Hippocampal formation (tissue), 2 donors: ENCODE measurements at places on chromosomes 2 and 18.
A peak's percentile ranks its signal among the peaks of the same experiment; 100 is the strongest.

- no peak for DNase-seq
Observed at GRCh38 chr2:70932631-70933230, 3.0 kb upstream of the ATP6V1B1 start.

DNA sequence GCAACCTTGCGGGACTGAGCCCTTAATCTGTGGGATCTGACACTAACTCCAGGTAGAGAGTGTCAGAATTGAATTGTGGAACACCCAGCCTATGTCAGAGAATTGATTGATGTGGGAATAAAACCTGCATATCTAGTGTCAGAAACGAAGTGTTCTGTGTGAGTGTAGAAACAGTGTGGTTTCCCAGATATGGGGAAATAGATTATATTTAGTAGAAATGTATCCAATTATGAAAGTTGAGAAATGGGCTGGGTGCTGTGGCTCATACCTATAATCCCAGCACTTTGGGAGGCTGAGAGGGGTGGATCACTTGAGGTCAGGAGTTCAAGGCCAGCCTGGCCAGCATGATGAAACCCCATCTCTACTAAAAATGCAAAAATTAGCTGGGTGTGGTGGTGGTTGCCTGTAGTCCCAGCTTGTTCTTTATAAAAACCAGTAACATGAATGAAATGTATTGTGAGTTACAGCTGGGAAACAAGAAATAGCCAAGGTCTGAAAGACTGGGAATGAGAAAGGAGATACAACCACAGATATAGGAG, 4.3 kb upstream of the TP53I3 start:
- DNase-seq = no peak

DNA sequence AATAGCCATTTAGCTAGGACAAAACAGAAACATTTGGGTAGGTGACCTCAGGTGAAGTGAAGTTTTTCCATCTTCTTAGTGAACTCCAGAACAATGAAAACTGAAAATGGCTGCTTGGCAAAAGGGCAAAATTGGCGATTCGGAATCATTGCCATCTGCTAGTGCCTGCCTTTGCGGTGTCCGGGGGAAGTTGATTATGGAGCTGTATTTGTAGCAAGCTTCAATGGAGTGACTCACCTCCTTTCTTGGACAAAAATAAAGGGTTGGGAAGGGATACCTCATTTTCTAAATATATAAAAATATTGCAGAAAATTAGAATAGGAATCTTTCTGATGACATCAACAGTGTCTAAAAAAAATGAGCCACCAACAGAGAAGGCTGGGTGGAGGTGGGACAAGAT, 460.5 kb downstream of the TGIF1 start:
- no peak for DNase-seq

DNA sequence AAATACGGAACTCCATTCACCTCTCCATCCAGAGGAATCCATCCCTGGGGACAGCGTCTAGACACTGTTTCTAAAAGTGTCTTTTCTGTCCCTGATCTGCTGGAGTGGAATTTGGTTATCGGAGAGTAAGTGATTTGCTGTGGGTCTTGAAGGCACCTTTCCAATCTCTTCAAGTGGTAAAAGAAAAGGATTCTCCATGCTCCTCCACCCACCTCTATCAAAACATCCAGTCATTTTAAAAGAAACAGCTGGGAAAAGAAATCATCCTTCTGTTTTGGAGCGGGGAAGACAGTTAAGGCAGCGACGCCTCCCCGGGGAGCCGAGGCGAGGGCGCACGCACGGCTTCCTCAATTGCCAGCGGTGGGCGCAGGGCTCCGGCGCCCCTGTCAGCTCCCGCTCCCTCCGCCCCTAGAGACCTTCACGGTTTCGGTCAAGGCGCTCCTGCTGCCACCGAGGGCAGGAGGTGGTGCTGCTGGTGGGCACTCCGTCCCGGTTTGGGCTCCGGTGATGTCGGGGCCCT, 547 bp downstream of the SLC35F5 start:
- DNase-seq = peak; percentile 7

GRCh38 chr2:22890132-22890531, 494.8 kb upstream of the KLHL29 start:
- DNase-seq = no peak

GRCh38 chr18:12960853-12961397, 13.1 kb downstream of the SEH1L start:
- DNase-seq = no peak

DNA sequence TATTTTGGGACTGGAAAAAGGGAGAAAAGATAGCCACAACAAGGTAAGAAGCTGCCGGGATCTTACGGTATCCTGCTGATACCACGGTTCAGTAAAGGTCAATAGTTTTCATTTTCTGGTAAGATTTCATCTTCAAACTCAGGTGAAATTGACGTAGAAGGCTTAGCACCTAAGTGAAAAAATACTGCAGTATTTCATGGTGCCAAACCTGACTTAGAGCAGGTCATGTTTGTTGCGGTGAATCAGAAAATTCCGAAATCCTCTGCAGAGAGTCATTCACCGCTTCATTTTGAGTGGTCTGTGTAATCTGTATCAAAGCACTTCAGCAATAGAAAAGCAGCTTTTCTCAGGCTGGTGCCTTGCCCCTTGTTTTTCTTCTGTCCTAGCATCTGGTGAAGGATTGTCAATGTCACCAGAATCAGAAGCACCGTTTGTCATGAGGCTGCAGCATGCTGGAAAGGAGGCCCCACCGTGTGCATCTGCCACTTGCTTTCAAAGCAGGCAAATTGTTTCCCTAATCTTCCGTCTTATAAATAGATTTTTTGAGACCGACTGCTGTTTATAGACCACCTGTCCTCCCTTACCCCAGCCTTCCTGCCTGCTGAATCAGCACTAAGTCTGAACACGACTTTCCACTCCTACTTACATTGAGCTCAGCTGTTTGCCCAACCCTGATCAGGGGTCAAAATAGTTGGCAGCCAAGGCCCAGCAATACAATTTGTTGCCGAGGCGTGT, 156.3 kb downstream of the EML6 start:
- no peak for DNase-seq

DNA sequence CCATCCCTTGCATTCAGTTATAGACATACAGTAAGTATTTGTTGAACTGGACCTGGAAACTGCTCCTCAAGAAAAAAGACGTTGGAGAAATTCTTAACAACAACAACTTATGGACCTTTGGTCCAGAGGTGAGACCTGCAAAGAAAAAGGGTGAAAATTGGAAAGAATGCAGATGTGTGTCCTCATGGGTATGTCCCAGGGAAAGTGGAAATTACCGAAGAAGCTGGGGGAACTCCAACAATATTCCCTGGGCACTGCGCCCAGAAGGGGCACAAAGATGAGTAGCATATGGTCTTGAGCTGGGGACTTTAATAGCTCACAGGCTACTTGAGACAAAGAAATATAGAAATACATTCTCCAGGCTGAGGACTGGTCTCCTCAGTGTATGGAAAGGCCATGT, 35.5 kb upstream of the YWHAQ start:
- DNase-seq = no peak

GRCh38 chr2:129458006-129458405, 521.5 kb upstream of the RAB6C start:
- no peak for DNase-seq

GRCh38 chr2:128347701-128348539, 29.3 kb upstream of the HS6ST1 start:
- peak; percentile 50 for DNase-seq

DNA sequence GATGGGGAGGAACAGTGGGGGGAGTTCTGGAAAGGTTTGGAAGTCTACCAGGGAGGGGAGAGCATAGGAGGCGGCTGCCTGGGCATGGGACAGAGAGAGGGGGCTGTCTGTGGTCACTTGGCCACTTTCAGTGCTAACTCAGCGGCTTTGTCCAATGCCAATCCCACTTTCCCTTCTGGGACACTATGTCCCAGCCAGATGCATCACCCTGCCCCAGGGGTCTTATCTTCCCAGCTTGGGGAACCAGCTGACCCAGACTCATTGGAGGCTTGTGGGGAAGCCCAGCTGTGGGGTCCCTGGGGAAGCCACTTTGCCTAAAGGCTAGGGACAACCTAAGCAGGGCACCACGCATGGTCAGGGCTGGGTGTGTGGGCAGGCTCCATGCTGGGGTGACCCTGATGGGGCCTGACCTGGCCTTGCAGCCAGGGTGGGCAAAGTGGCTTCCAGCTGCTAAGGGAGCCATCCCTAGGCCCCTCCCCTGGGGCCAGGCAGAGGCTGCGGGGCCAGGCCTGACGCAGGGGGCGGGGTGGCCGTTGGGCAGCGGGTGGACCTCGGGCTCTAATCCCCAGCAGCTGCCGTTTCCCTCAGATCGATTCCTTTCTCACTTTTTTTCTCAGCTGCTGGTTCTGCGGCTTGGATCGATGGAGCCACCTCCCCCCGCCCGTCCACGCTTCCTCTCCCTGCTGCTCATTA, 1.6 kb upstream of the ASIC4 start:
- DNase-seq = no peak
